ENCODE measurements at places on chromosomes 2 and 18.

DNA sequence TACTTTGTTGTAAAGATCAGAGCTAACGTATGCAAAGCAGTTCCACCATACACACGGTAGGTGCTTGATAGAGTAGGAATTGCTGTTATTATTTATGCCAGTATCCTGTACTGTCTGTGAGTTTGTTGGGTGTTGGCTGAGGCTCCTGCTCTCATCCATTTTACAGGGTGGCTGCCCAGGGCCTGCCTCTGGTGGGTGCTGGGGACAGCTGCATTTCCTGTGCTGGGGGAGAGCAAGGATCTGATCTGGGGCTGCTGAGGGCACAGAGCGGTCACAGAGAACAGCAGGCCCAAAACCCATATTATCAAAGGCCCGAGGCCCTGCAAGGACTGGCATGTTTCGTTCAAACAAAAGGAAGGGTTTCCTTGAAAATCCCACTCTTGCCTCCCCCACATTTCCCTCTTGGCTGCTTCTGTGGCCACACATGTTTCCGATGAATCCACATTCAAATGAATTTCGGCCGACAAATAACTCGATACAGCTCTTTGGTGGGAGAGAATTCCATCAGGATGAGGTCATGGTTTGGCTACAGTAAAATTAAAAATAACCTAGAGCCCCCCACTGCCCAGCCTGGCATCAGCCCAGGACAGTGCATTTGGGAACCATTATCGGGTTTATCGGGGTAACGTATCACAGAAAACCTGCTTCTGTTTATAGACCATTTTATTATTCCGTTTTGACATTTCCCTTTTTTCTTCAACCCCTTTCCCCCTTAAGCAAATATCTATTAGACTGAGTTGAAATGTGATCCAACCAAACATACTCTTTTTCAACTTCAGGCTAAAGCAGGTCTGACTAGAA is 143.4 kb downstream of the CYRIA start:
- no peak for DNase-seq

- DNase-seq: no peak
Measured at GRCh38 chr2:191081411-191082155, 67.6 kb upstream of the STAT1 start.

DNA sequence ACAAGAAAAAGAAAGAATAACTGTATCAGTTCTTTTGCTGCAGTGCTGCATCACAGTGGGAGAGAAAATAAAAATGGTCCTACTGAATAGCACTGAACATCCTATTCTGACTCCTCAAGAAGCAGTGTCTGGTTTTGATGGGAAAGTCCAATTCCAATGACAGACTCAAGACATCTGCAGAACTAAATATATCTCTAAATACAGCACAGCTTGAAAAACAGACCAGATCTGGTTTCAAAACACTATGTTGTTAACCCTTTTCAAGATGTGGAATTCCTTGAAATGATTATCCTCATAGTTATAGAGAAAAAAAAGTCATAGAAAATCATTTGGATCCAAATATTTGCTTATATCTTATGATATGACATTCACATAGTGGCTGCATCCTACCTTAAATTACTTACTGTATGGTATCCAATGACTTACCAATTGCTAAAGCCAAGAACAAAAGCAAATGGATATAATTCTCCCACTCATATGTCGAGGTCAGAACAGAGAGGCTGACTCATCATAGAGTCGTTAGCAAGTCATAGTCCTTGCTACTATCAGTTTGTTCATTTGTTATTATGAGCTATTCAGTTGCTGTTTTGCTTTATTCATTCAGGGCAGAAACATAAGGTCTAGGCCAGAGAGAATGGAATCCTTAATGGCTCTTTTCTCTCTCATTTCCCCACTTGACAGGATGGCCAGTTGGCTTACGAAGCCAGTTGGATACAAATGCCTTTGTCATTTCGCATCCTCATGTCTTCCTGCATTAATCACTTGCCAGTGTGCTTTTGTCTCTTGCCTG is 62.5 kb upstream of the ACVR2A start:
- DNase-seq: no peak

DNA sequence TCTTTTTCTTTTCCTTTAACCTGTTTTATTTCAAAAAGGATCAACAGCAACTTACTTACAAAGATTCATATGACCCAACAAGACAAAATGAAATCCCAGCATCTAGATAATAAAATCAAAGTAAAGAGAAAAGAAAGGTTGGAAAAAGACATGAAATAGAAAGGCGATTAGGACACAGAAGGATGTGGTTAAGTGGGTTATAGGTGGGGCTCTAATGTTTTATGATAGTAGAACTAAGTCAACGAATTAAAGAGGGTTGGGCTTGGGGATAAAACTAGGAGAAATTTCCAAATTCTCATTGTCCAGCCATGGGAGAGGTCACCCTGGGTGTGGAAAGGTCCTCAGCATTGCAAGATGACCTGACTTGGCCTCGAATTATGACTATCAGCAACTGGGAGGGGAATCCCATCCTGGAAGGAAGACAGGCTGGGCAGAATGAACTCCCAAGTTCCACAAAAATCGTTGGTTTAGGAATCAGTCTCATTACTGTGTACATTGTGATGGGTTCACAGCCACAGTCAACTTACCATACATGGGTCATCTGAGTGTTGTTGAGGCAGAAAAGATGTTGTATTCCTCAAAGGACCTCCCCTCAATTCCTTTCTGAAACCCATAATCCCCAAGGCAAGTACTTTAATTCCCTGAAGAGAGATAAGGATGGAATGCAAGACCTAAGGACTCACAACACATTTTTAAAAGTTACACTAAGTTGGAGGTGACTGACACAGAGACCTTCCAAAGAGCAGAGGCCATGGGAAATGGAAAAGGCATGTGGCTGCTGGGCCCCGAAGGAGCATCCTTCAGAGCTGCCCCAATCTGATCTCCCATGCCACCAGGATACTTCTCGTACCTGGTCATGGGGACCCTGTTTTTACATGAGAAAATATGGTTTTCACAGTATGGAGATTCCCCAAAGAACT is 167.6 kb downstream of the UXS1 start:
- no peak for DNase-seq

- DNase-seq: no peak
Measured at GRCh38 chr2:20632446-20632990, 18.4 kb downstream of the HS1BP3 start.

GRCh38 chr2:203871371-203871983 is 3.9 kb downstream of the CTLA4 start:
- DNase-seq: no peak

DNA sequence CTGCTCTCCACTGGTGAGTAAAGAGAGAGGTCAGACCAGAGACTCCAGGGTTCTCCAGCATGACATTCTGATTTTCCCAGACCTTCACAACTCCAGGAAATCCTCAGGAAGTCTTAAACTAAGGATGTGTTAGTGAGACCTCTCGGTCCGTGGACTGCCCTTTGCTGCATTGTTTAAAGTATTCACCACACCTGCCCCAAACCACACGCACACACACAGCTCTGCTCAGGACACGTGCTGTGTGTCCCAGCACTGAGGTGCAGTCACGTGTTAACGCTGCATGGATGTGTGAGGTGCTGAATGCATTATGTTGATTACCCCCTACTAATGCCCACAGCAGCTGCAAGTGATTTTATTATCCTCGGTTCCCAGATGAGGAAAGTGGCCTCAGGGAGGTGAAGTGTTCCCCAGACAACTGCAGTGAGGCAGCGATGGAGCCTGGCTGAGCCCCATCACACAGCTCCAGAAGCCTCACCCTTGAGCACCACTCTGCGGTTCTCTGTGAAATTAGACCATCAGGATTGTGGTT is 68.4 kb downstream of the TRAPPC12 start:
- DNase-seq: no peak

GRCh38 chr18:42743373-42744138 is 371.9 kb downstream of the RIT2 start:
- no peak for DNase-seq

All from CD4-positive, alpha-beta T cell treated with Interferon alpha-2 for 1 hour (primary cell).